ENCODE measurements at places on chromosomes 11 and 22. TPM values are rescaled to one million over a fixed set of nuclear protein-coding genes. Genes with fewer than 3 reads are reported as not detected.

Gene CRYBB1
- 0.36 TPM for total RNA-seq

Gene OR5J2
- not detected for total RNA-seq

Gene APLNR
- not detected for total RNA-seq

Gene LRRC56
- total RNA-seq: 9.1 TPM

Gene OR52A5
- total RNA-seq: not detected

Gene LGR4
- total RNA-seq: 97.2 TPM

Gene TMEM151A
- total RNA-seq: 0.17 TPM

DNA sequence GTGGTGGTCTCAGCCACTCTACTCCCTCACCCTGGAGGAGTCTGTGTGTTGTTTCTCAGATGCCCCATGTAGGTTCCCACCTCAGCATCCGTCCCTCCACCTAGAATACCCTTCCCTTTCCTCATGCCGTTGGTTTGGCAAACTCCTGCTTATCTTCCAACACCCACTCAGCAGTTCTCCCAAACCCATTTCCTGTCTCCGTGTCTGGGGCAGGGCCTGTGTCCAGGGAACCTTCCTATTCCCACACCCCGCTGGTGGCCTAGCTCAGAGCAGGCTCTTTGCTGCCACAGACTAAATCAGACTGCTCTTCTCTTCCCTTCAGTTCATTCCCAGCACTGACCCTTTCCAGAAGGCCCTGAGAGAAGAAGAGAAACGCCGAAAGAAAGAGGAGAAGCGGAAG is 7.5 kb upstream of the SREBF2 start:
- DNase-seq: no peak
- H3K4me3 ChIP-seq: no peak overlapping the region
- H3K27ac ChIP-seq: no peak overlapping the region
- no peaks in the 10 kb centered on the region for H3K36me3 ChIP-seq
- no peaks in the 10 kb centered on the region for H3K27me3 ChIP-seq
- no peaks in the 10 kb centered on the region for H3K4me1 ChIP-seq

- H3K27ac ChIP-seq: peak overlapping the region; percentile 42
- DNase-seq: peak; percentile 64
- H3K4me3 ChIP-seq: no peak overlapping the region
- no peaks in the 10 kb centered on the region for H3K36me3 ChIP-seq
- H3K27me3 ChIP-seq: no peaks in the 10 kb centered on the region
- no peaks in the 10 kb centered on the region for H3K4me1 ChIP-seq
Measured at GRCh38 chr11:134468796-134469195, 56.8 kb upstream of the B3GAT1 start.

DNA sequence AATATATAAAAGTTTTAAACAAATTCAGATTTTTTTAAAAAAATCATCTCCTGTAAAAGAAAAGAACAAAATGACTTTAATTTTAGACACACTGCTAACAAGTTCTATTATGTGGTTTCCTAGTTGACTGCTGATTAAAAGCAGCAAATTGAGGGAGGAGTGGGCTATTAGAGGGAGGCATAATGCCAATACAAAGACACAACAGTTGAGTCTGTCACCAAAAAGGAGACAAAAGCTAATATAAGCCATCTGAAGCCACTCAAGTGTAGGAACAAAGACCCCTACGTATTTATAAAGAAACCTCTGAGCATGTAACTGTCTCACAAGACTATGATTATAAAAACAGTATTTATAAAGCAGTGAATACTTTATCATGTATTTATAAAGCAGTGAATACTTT is 28.6 kb downstream of the TMEM123 start:
- no peaks in the 10 kb centered on the region for H3K36me3 ChIP-seq
- H3K27ac ChIP-seq: no peak overlapping the region
- H3K4me3 ChIP-seq: no peak overlapping the region
- H3K27me3 ChIP-seq: no peaks in the 10 kb centered on the region
- no peaks in the 10 kb centered on the region for H3K4me1 ChIP-seq

GRCh38 chr11:108866781-108867180 is 201.9 kb downstream of the DDX10 start:
- no peaks in the 10 kb centered on the region for H3K27me3 ChIP-seq
- H3K4me3 ChIP-seq: no peak overlapping the region
- DNase-seq: no peak
- no peaks in the 10 kb centered on the region for H3K36me3 ChIP-seq
- no peaks in the 10 kb centered on the region for H3K4me1 ChIP-seq

- no peaks in the 10 kb centered on the region for H3K4me1 ChIP-seq
- peak overlapping the region; percentile 90 for H3K27ac ChIP-seq
- H3K36me3 ChIP-seq: no peaks in the 10 kb centered on the region
- peak overlapping the region; percentile 94 for H3K4me3 ChIP-seq
- peak; percentile 72 for DNase-seq
Measured at GRCh38 chr22:42269432-42270175, 849 bp downstream of the TCF20 start.

DNA sequence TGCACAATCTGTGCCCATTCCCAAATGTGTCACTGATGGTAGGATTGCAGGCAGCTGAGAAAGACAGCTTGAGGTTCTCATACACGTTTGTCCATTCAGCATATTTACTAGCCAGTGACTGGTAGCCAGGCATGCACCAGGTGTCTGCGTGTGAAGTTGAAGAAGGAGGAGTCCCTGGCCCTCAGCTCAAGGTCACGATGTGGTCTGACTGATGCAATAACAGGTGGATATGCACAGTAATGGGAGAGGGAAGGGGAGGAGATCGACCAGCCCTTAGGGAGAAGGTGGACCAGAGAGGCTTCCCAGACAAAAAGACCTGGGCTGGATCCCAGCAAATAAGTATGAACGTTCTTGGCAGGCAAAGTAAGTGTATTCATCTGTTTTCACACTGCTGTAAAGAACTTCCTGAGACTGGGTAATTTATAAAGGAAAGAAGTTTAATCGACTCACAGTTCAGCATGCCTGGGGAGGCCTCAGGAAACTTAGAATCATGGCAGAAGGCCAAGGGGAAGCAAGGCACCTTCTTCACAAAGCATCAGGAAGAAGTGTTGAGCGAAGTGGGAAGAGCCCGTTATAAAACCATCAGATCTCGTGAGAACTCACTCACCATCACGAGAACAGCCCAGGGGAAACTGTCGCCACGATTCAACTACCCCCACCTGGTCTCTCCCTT is 96.0 kb downstream of the MN1 start:
- DNase-seq: no peak
- H3K27me3 ChIP-seq: no peaks in the 10 kb centered on the region
- no peaks in the 10 kb centered on the region for H3K4me1 ChIP-seq
- no peaks in the 10 kb centered on the region for H3K36me3 ChIP-seq

DNA sequence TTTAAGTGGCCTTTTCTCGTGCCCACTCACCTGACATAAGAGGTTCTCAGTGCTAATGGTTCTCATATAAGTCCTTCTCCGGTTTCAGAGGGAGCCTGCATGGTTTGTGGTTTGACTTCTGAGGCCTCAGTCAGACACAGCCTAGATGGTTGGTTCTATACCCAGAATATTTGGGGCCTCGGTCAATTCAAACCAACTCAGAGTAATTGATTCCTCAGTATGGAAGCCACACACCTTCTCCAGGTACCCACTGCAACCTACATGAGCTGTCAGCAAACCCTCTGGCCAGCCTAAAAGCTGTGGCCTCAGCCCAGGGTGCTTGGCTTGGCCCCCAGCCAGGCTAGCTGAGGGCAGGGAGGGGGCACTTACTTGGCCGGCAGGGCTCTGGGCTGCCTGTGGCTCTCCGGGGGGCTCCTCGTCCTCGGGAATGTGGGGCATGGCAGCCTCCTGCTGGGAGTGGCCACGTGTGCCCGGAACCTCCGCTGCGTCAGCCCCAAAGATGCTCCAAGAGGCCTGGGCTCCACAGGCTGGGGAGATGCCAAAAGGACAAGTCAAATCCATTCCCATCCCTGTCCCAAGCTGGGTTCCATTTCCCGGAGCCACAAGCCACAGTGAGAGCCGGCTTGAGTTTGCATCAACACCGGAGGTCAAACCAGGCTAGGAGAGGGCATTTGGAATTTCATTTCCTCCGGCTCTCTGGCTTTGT is 41.7 kb downstream of the IRAG1 start:
- no peak overlapping the region for H3K27ac ChIP-seq
- H3K27me3 ChIP-seq: no peaks in the 10 kb centered on the region
- no peaks in the 10 kb centered on the region for H3K36me3 ChIP-seq
- H3K4me3 ChIP-seq: no peak overlapping the region

DNA sequence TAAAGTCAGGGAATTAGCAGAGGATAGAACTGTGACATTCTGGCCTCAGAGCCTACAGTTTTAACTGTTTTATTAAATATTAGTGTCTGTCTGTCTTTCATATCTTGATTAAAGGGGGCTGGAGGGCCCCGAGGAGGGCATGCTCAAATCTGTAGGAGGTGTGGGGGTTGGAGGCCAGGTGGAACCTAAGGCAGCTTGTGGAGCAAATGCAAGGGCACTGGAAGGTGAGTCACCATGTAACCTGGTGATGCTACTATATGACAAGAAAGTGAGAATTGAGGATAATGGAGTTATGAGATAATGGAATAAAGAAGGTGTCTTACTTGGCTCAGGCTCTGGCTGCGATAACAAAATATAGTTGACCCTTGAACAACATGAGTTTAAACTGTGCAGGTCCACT is 27.3 kb upstream of the TMEM86A start:
- H3K4me3 ChIP-seq: no peak overlapping the region
- H3K27ac ChIP-seq: no peak overlapping the region
- H3K4me1 ChIP-seq: no peaks in the 10 kb centered on the region
- no peaks in the 10 kb centered on the region for H3K27me3 ChIP-seq

DNA sequence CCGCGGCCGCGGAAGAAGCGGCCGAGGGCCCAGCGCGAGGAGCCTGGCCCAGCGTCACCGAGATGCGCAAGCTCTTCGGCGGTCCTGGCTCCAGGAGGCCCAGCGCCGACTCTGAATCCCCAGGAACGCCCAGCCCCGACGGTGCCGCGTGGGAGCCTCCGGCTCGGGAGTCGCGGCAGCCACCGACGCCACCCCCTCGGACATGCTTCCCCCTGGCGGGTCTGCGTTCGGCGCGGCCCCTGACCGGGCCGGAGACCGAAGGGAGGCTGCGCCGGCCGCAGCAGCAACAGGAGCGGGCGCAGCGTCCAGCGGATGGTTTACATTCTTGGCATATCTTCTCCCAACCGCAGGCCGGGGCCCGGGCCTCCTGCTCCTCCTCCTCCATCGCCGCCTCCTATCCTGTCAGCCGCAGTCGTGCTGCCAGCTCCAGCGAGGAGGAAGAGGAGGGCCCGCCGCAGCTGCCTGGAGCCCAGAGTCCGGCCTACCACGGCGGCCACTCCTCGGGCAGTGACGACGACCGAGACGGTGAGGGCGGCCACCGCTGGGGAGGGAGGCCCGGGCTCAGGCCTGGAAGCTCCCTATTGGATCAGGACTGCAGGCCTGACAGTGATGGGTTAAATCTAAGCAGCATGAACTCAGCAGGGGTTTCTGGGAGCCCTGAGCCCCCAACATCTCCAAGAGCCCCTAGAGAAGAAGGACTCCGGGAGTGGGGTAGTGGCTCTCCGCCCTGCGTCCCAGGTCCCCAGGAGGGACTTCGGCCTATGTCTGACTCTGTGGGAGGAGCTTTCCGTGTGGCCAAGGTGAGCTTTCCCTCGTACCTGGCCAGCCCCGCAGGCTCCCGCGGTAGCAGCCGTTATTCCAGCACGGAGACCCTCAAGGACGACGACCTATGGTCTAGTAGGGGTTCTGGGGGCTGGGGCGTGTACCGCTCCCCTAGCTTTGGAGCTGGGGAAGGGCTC is 1.2 kb downstream of the ARHGEF17 start:
- no peaks in the 10 kb centered on the region for H3K27me3 ChIP-seq
- H3K36me3 ChIP-seq: no peaks in the 10 kb centered on the region
- H3K4me3 ChIP-seq: peak overlapping the region; percentile 76
- peak overlapping the region; percentile 97 for H3K27ac ChIP-seq

DNA sequence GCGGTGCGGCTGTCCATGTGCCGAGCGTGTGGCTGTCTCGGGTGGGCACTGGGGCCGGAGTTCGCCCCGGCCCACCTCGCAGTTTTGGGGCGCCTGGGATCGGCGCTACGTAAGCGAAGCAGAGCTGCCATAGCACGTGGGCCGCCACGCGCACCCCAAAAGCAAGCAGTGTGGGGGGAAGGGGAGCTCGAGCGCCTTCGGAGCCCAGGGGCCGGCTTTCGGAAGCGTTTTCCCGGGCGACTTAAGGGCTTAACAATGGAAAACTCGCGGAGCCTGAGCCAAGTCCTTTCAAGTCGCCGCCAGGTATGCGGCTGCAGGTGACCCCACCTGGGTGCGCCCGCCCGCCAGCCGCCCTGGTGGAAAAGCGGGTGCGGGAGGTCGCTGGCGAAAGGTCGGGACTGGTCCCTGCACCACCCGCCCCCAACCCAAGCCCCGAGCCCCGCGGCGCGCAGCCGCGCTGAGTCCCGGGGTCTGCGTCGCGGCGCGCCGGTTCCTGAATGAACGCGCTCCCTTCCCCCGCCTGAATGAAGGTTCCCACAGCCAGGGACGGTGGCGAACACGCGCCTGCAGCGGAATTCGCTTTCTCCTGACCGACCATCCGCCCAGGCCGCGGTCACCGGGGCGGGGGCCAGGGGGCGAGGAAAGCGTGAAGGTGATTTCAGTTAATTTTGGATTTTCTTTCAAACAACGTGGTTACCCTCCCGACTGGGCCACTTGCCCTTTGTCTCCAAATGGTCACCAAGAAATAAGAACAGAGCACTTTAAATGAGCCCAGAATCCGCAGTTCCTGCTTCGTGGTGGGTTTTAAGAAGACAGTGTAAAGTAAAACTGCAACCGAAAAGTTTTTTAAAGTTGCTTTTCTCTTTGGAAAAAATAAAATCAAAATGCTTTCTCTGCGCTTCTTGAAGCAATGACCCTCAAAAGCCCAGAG is 2.8 kb upstream of the CCND1 start:
- DNase-seq: no peak
- H3K36me3 ChIP-seq: no peaks in the 10 kb centered on the region

- no peaks in the 10 kb centered on the region for H3K36me3 ChIP-seq
- H3K4me3 ChIP-seq: no peak overlapping the region
- H3K4me1 ChIP-seq: no peaks in the 10 kb centered on the region
- DNase-seq: no peak
- H3K27me3 ChIP-seq: no peaks in the 10 kb centered on the region
Measured at GRCh38 chr11:104881117-104881794, 17.0 kb downstream of the CASP12 start.

DNA sequence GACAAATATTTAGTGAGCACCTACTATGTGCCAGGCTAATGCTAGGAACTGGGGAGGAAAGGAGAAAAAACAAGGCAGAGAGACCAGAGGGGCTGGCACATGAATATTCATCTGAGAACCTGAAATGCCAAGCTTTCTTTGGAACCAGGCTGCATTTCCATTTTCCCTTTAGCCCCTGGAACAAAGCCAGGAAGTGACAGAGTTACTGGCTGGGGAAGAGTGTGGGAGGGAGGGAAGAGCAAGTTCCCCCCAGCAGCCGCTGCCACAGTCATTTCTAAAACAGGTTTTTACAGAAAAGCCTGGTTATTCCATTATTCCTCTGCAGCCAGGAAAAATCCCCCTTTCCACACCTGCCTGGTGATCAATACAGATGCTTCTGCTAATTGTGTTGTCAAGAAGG is 97.0 kb downstream of the SPON1 start:
- no peaks in the 10 kb centered on the region for H3K4me1 ChIP-seq
- H3K4me3 ChIP-seq: no peak overlapping the region

GRCh38 chr11:117438371-117439000 is 110.8 kb downstream of the CEP164 start:
- no peak for DNase-seq
- no peaks in the 10 kb centered on the region for H3K36me3 ChIP-seq
- H3K4me3 ChIP-seq: no peak overlapping the region
- no peaks in the 10 kb centered on the region for H3K4me1 ChIP-seq
- H3K27me3 ChIP-seq: no peaks in the 10 kb centered on the region
- no peak overlapping the region for H3K27ac ChIP-seq
